ENCODE measurements at places on chromosomes 6 and 20.
A peak's percentile ranks its signal among the peaks of the same experiment; 100 is the strongest.

- DNase-seq = peak; percentile 6
Measured at GRCh38 chr6:162973980-162974379, 246.2 kb downstream of the PACRG start.

- no peak for DNase-seq
Measured at GRCh38 chr6:18031189-18031588, 43.8 kb upstream of the KIF13A start.

DNA sequence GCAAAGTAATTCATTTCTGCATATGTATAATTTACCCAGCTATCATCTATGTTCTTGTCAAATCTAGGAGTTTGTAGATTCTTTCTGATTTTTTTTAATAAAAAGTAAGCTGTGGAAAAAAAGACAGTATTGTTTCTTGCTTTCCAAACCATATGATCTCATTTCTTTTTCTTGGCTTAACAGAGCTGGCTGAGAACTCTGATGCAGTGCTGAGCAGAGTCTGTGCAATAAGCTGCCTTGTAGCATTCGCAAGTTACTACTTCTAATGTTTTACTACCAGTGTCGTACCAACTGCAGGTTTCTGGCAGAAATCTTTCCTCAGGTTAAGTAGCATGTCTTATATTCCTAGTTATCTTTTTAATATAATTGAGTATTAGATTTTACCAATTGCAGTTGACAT, 15.6 kb downstream of the RRBP1 start:
- no peak for DNase-seq

DNA sequence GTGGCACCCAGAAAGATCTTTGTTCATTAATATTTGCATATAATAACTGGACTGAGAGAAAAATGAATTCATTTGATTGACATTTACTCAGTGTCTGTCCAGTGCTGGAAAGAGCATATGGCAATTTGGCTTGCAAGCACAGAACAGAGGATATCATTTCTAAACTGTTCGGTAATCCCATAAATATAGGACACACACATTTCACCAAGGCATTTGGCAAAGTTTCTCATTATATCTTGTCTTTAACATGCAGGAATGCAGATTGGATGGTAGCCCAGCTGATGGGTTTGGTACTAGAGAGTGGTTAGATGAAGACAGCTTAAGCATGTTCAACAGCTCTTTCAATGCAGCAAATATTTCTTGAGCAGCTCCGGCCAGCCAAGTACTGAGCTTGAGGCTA, 259.2 kb downstream of the PRKN start:
- DNase-seq = no peak

DNA sequence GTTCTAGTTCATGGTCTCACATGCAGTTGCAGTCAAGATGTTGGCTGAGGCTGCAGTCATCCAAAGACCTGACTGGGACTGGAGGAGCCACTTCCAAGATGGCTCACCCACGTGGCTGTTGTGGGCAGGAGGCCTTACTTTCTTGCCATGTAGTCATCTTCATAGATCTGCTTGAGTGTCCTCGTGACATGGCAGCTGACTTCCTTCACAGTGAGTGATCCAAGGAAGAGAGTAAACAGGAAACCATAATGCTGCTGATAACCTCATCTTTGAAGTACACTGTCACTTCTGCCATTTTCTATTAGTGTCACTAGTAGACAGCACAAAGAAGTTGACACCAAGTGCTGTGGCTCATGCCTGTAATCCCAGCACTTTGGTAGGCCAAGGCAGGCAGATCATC, 40.1 kb upstream of the AKIRIN2 start:
- DNase-seq = no peak

GRCh38 chr6:51842804-51843378, 244.5 kb downstream of the PKHD1 start:
- no peak for DNase-seq

DNA sequence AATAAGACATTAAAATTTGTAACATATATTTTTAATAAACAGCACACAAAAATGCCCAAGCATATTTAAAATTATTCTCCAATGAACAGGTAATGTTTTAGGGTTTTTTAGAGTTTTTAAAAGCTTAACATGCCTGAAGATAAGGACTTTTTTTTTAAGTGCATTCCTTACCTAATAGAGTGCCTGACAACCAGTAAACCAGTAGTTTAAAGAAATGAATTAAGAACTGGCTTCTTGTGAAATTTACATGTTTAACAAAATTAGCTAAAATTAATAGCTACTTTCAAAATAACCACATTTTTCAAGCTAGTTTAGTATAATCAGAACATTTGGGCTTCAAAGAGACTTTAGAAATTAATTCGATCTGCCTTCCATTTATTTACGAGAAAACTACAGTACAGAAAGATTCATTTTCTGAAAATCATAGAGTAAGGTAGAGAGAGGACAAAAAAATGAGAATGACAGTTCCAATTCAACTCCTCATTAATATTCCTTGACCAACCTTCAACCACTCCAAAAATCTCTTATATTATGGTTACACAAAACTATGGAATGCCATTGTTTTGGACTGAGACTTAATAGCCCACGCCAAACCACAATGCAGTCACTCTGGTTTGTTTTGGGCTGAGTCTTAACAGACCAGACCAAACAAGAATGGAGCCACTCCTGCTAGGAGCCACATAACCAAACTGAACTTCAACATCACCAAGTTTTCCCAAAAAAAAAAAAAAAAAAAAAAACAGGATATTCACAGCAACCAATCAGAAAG, 5.7 kb upstream of the PLN start:
- DNase-seq = no peak

DNA sequence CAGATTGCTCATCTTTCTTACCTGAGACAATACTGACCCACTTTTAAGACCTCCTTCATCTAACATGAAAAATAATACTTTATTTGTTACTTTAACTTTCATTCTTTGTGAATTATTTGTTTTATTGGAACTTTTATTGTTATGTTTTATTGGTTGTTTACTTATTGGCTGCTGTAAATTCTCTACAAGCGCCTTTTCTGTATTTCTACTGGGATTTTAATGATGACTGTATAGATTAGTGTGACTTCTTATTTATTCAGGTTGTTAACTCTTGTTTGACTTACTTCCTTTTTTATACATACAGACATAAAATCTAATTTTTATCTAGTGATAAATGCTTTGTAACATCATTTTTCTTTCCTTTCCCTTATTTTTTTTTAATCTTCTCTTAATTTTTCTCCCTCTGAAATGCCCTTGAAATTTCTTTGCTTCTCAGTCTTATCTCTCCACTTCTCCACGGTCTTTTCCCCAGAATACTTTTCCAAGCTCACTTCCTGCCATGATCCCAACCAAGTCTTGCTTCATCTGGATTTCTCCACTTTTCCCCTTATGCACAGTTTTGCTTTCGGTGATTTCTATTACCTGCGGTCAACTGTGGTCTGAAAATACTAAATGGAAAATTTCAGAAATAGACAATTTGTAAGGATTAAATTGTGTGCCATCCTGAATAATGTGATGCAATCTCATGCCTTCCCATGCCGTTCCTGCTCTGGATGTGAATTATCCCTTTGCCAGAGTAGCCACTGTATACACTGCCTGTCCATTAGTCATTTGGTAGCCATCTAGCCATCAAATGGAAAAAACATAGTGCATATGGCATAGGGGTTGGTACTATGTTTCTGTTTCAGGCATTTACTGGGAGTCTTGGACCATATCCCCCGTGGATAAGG, 265.9 kb downstream of the PRL start:
- no peak for DNase-seq

- no peak for DNase-seq
Measured at GRCh38 chr6:6818078-6818639, 229.6 kb downstream of the LY86 start.

- no peak for DNase-seq
Measured at GRCh38 chr6:8914700-8915099, 479.4 kb upstream of the SLC35B3 start.

DNA sequence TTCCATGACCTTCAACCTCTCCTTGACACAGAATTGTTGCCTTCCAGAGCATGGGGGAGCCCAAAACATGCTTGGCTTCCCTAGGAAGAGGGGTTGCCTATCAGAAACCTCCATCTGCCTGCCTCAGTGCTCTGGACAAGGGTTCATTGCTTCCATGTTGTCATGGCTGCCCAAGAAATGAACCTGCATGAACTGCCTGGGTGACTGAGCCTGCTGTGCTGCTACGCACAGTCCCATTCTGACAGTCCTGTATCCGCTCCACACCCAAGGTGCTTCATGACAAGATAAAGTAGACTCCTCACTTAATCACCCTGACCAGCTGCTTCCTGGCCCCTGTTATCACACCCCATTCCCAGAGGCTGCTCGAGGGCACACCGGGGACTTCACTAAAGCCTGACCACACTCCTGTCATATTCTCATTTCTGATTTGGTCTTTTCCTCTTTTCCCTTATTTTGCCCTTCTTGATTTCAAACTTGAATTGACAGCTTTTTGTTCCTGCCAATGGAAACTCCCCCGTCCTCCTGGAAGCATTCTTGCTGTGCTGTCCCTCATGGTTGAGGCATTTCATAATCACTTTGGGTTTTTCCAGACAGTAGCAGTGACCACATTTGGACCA, 31.9 kb downstream of the GMPR start:
- no peak for DNase-seq

DNA sequence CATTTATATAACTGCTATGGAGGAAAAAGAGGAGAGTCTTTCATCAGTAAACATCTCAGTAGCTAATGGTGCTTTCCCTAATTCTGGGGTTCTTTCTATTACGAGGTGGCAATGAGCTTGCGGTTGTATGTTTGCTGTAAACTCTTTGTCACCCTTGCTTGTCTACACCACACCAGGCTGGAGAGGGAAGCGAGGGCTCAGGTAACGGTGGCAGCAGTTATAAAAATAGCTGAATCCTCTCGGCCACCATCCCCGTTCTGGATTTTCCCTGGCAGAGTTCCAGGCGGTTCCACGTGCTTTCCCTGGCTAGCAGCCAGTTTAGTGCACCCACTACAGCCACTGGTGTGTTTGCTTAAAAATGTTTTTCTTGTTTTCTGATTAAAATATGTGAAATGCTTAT, 39.0 kb downstream of the MAS1 start:
- DNase-seq = no peak

DNA sequence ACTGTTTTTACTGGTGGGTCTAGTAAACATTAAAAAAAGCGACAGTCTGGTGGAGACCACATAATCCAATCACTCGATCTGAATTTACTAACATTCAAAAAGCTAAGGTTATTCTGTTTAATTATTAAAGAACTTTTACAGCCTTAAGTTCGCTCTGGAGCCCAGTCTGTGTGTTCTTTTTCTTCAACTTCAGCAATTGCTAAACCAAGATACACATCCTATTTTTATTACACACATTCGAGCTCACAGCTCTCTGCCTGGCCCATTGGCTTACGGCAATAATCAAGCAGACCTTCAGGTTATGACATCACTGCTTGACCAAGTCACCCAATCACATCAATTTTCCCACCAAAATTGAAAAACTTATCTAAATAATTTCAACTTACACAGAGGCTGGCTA, 57.4 kb upstream of the PRSS16 start:
- DNase-seq = no peak
